GM13976 (cell line): ENCODE measurements at places on chromosomes 3 and 15.

DNA sequence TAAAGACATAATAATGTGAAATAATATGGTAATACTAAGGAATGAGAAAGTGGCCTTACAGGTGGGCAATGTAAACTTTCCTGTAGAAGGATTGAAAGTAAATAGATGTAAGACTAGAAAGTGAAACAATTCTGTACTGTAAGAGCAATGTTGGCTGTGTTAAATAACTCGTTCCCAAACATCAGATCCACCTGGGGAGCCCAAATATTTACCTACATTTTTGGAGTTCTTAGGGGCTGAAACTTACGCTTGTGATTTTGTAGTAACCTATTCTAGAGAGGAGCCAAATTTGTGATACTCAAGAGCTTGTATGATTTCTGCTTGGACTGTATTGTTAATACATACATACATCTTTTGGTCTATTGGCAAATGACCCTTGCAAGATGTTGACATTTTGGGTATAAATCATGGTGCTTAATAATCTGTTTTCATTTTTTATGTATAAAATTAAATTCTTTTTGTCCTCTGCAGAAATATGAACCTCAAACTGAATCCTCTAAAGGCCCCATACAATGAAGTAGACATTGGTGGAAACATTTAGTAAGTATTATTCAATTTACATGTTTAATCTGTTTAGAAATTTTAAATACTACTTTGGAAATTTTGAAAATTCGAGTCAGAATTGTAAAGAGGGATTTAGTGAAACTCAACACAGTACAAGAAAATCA lies 8.5 kb upstream of the CHD2 start:
- no peak for DNase-seq

- DNase-seq: peak; percentile 6
These were observed 45.3 kb downstream of the ROPN1B start for GRCh38 chr3:126014252-126014651.

- peak; percentile 52 for DNase-seq
These were observed 171.7 kb downstream of the RORA start for GRCh38 chr15:61057376-61057775.

DNA sequence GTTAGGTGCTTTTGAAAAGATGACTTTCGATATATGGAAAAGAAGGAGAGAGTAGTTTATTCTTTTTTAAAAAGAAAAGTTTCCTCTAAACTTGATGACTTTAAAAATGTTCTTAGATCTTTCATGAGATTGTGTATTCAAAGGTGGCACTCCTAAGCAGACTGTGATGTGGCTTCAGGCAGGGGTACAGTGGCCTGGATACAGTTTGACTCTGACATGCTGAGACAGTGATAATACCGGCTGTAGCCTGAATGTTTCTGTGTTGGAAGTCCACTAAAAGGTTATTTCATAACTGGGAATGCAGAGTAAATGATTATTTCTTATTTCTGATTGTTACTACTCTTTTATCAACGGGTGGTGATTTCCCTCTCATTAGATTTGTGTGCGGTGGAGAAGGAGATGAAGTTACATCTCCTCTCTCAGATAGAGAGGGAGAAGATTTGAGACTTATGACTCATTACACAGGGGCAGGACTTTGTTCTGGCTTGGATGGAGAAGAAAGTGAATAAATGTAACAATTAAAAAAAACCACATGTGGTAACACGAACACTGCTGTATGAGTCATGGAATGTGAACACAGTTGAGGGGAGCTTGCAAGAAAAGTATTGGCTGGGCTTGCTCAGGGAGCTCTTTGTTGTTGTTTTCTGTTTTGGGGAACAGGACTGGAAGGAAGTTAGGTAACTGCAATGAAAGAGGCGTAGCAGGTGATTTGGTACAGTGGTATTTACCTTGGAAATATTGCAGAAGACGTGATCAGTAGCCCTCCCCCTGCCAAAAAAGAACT lies 21.6 kb downstream of the SPTSSB start:
- no peak for DNase-seq

- DNase-seq: peak; percentile 63
These were observed 21.4 kb downstream of the CCR1 start for GRCh38 chr3:46186471-46187340.

DNA sequence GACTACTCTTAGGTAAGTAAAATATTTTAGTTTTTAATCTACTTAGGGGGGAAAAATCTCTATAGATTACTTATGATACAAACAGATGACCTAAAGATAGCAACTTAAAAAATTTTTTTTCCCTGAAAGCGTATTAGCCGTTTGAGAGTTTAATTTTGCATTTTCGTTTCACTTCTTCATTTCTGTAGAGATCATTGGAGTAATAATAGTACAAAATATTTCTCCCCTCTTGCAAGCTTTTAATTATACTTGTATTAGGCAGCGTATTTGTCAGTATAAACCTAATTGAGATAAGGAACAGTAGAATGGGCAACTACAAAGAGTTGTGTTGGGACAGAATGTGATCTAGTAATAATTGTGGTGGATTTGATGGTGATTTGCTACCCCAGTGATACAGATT lies 10.3 kb downstream of the SKIL start:
- no peak for DNase-seq

DNA sequence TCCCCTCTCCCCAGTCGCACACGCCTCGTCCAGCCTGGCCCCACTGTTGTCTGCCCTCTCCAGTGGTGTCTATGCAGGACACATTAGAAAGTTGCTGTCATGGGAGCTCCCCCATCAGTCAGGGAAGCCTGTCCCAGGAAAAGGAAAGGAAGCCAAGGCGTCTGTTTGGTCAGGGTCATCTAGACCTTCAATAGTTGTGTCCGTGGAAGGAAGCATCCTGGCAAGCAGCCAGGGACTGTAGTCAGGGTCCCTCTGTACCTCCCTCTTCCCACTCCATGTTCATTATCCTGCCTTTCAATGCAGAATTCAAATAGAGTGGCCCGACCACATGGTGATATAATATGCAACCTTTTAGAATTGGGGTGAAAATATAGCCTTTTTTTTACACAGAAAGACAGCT lies 60.7 kb upstream of the RAB6B start:
- no peak for DNase-seq

DNA sequence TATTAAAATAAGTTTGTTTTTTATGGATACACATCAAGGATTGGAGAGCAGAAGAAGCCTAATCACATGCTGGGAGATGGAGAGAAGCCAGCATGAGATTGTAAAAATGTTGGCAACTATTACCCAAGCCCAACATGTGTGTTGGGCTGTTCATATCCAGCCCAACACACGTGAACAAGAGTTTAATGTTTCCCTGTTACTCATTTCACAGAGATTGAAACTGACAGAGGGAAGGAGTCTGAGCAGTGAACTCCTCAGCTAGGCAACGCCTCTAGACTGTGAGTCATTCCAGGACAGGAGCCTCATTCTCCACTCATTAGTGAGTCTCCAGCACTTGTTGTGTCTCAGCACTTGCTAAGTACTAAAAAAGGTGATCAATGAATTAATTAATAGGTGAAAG lies 43.2 kb upstream of the CMSS1 start:
- peak; percentile 15 for DNase-seq

DNA sequence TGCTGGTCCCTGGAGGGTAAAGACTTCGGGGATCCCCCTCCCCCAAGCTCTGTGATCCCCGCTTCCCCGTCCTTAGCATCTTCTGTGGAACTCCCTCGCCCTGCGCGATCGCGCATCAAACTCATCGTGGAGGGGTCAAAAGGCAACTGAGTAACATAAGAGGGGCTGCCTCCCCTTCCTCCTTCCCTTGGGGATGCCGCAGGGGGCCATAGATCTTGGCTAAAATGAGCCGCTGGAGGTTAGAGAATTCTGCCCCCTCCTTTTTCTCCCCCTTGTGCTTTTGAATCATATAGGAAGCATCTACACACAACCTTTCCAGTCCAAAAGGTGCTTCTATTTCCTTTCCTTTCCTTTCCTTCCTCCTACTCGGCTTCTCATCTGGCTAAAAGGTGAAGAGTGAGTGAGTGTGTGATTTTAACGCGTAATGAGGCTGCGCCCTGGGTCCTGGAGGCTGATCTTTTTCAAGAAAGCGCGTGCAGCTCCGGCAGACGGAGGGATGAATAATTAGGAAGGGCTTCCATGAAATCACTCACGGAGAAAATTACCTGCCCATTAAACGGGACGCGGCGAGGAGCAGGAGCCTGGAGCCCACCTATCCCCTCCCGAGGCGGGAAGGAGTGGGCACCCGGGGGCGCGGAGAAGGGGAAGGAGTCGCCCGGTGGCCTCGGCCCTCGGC lies 831 bp upstream of the ROBO2 start:
- peak; percentile 12 for DNase-seq

DNA sequence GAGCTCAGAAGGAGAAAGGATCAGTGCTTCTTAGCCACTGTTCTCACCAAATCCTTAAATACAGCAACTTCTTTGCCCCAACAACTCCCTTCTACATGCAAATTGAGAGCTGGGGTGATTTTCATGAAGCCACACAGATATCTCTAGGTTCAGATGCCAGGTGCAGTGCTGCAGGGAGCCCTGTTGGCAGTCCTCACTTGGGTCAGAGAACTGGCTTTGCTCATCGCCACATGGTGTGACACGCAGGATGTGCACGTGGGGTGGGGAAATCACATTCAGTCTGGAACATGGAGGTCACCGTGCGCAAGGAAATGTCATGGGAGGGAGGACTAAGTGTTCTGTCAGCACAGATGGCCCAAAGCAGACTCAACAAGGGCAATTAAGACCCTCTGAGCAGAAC lies 103.8 kb downstream of the WDR76 start:
- no peak for DNase-seq

DNA sequence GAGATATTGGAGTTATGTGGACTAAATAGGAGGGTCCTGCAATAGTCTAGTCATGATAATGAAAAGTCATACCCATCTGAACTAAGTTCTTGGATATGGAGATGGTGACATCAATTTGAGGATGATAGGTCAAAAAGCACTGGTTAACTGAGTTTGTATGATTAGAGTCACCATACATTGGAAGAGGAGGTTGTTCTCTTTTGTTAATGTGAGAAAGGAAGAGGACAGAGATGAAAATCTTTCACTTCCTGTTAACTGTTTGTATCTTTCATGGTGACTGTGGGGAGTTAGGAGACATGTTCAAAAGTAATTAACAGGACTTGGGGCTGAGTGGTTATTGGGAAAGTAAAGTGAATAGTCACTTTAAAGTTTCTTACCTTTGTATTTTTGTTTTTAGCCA lies 11.1 kb downstream of the TMEM62 start:
- DNase-seq: peak; percentile 37

DNA sequence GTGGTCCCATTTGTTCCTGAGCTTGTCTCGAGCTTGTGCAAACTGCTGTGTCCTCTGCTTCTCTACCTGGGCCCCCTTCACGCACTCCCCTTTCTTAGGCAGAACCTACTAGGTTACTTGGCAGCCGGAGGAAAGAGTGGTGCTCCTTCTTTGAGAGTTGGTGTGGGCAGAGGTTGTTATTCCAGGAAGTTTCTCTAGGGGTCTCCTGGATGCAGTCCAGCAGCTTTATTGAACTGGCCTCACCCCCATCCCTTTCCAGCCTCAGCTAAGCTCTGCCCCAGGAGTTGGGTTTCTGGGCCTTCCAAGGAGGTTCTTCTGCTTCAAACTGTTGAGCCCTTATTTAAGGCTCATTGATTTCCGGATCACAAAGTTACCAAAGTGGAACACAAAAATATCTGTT lies 103.2 kb downstream of the C3orf70 start:
- no peak for DNase-seq

DNA sequence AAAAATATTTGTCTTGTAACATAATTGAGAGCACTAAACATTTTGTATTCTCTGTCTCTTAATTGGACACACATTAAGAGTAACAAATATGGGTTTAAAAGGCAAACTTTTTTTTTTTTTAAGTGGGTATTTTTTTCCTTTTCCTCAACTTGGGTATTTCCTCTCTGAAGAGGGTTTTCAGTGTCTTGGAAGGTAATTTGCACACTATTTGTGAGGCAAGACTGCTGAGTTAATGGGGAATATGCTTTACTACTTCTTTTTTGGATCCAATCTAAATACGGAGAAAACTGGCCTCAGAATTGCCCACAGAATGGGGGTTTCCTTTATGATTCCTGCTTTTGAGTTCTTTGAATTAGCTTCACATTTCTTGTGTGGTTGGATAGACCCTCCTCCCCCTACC lies 105.2 kb downstream of the FNDC3B start:
- DNase-seq: no peak

GRCh38 chr3:139202226-139202958 lies 141.4 kb upstream of the MRPS22 start:
- peak; percentile 29 for DNase-seq

DNA sequence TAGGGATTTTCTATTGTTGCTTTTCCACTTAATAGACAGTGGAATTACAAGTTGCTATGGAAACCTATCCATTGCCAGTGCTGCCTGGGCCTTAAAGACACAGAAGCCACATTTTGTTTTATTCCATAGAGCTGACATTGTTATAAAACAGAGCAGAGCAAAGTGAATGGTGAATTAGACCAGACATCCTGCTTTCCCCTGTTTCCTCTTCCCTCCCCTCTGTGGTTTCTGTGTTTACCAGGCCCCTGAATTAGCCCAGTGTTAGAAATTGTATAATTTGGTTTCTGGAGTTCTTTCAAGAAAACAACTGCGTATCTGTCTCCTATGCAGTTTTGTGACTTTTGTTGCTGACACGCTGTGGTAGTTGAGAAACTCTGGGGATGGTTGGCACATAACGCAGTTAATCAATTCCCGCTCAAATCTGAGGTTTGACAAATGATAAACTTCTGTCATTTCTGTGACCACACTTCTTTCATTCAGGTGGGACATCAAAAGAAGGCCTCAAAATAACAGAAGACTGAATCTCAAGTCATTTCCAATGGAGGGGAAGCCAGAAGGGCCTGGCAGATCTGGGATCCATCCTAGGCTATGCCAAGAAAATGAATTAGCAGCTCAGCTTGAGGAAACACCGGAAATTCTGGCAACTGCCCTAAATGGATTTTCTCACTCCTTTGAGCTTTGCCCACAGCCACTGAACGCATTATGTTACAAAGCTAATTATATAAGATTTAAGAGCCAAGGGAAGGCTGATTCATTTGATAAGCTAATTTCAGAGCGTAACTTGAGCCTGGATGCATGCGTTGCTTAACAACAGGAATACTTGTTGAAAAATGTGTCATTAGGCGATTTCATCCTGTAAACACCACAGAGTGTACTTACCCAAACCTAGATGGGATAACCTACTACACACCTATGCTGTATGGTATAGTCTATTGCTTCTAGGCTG lies 46.9 kb downstream of the NR1D2 start:
- DNase-seq: no peak

GRCh38 chr3:184129012-184129411 lies 6.1 kb upstream of the EIF2B5 start:
- DNase-seq: peak; percentile 49

DNA sequence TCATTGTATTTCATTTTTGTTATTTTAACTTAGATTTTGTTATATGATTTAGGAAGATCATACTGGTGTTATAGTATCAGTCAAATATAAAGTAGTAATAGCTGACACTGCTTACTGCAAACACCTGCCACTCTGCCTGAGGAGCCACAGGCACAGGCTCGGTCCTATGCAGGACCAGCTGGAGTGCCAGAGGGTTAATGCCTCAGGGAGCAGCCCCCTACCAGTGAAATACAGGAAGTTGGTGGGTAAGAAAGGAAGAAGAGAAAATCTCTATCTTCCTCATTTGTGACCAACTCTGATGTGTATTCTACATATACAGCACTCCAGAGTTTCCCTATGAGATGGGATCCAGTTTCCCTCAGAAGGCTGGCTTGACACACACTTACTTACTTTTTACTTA lies 593.3 kb downstream of the UNC13C start:
- no peak for DNase-seq

- no peak for DNase-seq
These were observed 202.8 kb upstream of the UBE2E2 start for GRCh38 chr3:23000371-23000770.
